Right cardiac atrium (tissue), 5 donors: ENCODE measurements at places on chromosomes 1 and 21. TPM values are rescaled to one million over a fixed set of nuclear protein-coding genes. Genes with fewer than 3 reads are reported as not detected.

TSTD1 gene
- total RNA-seq: 46.8 TPM

PRRX1 gene
- 72.8 TPM for total RNA-seq

CCDC181 gene
- total RNA-seq: 2.4 TPM

ASAP3 gene
- total RNA-seq: 34.4 TPM

ANGPTL1 gene
- 13.2 TPM for total RNA-seq

MEX3A gene
- 0.17 TPM for total RNA-seq

STUM gene
- total RNA-seq: 1.2 TPM

F5 gene
- total RNA-seq: 5.2 TPM

NR5A2 gene
- total RNA-seq: 0.54 TPM

SPATA17 gene
- 2.5 TPM for total RNA-seq

NTNG1 gene
- 0.37 TPM for total RNA-seq
